Activated CD8-positive, alpha-beta T cell treated with anti-CD3 and anti-CD28 coated beads, Interleukin-2, amount 10 ng/mL, durations not matched to agents 7 days and 5 days (primary cell): ENCODE measurements at places on chromosomes 1 and 21. TPM values are rescaled to one million over a fixed set of nuclear protein-coding genes. Genes with fewer than 3 reads are reported as not detected.

PLPPR4 gene
- total RNA-seq, result not detected

LORICRIN gene
- total RNA-seq, result not detected

ADAMTS1 gene
- total RNA-seq, result 1.4 TPM

CCDC185 gene
- total RNA-seq, result not detected

FAM72D gene
- 14.4 TPM for total RNA-seq

DNA sequence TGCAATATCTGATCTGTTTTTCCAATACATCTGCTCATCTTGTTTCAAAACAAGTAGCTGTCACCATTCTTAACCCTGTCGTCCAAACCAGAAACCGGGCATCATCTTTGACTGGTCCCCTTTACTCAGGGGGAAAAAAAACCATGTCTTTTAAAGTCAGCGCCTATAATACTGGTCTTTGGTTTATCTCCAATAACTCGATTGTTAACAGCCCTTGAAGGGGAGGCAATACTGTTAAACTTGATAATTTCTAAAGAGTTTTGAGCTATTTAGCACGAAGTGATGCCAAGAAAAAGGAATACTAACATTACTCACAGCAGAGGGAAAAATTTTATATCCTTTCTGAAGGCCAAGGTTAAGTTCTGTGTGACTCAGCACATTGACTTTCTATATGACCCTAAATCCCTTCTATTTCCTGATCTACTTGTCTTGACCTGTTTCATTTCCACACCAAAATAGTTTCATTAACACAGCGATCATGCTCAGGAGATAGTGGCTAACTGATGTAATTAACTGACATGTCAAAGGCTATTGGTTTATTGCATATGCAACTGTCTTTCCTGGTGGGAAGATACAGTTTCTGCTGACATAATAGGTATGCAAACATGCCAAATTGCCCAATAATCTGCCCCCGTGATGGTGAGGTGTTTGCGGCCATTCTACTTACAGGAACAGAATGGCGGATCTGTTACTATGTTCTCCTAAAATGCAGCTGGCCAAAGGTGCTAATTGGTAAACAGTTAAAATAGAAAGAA lies 59.1 kb downstream of the NFIA start:
- H3K27me3 ChIP-seq, result peaks cover 5% of the 10 kb centered on the region
- no peak for DNase-seq
- no peak overlapping the region for H3K4me3 ChIP-seq
- H3K4me1 ChIP-seq, result peaks cover 3% of the 10 kb centered on the region

- no peaks in the 10 kb centered on the region for H3K27me3 ChIP-seq
- no peak overlapping the region for H3K27ac ChIP-seq
- H3K4me3 ChIP-seq, result no peak overlapping the region
Observed at GRCh38 chr1:112651205-112651604, 23.3 kb upstream of the MOV10 start.

DNA sequence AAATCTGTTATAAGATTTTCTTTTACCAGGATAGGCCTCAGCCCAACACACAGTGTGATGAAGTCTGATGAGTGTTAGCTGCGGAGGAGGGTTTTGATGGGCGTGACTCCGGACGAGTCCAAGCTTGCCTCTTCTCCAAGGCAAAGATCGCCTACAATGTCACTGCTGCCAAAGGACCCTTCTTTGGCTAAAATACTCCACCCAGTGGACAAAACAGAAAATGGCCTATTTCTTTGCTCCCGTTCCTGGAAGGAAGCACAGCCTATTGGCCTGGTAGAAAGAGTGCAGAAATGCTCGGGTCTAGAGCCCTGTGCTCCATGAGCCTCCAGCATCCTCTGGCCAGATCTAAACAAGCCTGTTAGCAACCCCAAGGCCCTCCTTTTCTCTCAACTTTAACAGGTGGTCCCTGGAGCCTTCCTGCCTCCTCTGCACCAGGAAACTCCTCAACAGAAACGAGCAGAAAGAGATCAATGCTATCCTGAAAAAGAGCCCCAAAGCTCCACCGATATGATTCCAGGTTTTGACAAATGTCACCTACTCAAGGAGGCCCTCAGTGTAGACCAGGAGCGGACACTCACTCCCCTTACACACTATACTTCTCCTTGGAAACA lies 3.4 kb upstream of the CASQ2 start:
- no peak overlapping the region for H3K4me3 ChIP-seq
- DNase-seq, result peak; percentile 34
- peaks cover 3% of the 10 kb centered on the region for H3K27me3 ChIP-seq

GRCh38 chr1:201781437-201781836 lies 47.5 kb upstream of the IPO9 start:
- no peak overlapping the region for H3K4me3 ChIP-seq
- H3K27me3 ChIP-seq, result peaks cover 9% of the 10 kb centered on the region
- H3K4me1 ChIP-seq, result no peaks in the 10 kb centered on the region
- DNase-seq, result no peak
- H3K27ac ChIP-seq, result no peak overlapping the region
- H3K36me3 ChIP-seq, result no peaks in the 10 kb centered on the region
